Stimulated activated CD4-positive, alpha-beta T cell treated with anti-CD3 and anti-CD28 coated beads, Interleukin-2, amount 100 ng/mL, for 4 hours (primary cell): ENCODE measurements at places on chromosomes 2 and 18.

DNA sequence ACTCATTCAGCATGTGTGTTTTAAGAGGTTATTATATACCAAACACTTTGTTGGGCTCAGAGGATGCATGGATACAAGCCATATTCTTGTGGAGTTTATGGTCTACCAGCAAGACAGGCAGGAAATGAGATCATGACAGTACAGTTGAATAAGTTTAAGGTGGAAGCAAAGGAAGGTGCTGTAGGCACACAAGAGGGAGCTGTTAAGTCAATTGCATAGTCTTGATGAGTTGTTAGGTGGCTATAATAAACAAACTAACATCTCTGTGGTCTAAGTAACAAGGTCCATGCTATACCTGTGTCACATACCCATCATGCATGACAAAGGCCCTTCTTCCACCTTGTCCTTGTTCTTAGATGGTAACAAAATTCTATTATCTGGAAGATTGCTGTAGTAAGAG lies 538.3 kb downstream of the CNTNAP5 start:
- DNase-seq, result no peak

DNA sequence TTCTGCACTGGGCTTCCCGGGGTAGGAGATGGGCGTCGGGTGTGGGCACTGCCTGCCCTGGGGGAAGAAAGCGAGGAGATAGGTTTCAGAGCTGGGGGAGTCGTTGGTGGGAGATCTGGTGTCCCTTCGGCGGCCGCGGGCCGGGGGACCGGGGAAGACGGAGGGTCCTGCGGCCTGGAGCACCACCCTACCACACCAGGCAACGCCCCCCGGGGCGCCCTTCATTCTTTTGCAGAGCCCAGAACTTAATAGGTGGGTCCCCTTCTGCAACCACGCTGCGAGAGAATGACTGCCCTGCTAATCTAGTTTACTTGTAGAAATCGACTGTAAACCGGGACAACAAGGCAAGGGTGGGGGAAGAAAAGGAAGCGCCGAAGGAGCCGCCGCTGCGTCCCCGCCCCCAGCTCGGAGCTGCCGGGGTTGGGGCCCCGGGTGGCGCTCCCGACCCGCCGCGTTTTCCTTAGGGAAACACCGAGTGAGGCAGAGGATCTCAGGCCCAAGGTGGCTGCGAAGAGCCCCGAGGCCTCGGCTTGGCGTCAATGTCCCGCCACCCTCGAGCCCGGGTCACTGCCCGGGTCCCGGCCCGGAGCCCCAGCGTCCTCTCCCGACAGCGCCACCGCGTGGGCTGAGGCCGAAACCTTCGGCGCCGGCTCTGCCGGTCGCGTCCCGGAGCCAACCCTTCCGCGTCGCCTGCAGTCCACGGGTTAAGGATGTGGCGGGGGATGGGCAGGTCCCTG lies 5.4 kb upstream of the SATB2 start:
- DNase-seq, result no peak

DNA sequence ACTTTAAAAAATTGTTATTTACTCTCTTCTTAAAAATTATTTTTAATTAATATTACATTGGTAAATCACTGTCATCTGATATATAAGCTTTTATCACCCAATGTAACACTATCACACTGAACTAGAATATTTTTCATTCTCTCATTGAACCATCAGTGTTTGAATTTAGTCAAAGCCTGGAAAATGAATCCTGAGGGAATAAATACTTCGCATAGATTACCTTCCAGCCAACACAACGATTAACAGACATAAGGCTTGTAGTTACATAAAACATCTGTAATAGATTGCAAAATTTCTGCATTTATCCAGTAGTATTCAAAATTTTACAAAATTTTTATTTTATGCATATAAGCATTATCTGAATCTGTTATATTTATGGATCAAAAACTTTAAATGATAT lies 314.9 kb downstream of the ERBB4 start:
- no peak for DNase-seq

GRCh38 chr18:10754128-10754527 lies 228.3 kb downstream of the NAPG start:
- DNase-seq, result no peak

- no peak for DNase-seq
Observed at GRCh38 chr2:173101687-173102086, 26.0 kb downstream of the MAP3K20 start.

GRCh38 chr2:129765326-129765677 lies 214.2 kb upstream of the RAB6C start:
- DNase-seq, result no peak

DNA sequence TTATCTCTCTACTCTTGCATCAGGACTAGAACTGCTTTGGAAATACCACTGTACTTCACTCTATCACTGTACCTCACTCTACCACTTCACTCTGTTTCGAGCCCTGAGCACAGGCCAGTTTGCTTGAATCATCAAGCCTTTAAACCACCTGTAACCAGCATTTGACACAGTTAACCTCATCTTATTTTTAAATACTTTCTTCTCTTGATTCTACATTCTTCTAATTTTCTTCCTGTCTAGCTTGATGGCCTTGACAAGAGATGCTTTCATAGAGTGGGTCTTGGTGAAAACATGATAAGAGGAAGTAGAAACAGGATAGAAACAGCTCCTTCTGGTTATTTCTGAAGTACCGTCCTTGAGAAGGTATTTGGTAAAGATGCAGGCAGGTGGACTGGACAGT lies 78.1 kb downstream of the SPIRE1 start:
- DNase-seq, result no peak

DNA sequence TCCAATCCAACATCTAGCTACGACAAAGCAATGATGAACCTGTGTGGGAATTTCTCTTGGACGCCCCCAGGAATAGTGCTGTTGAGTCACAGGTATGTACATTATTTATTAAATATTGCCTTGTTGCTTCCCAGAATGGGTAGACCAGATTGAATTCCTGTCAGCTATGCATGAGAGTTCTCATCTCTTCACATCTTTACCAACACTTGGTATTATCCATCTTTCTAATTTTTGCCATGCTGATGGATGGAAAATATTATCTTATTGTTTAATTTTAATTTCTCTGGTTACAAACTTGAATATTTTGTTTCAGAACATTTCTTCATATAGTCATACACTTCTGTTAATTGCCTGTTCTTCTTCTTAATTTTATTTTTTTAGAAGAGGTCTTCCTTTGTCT lies 9.6 kb upstream of the RAB10 start:
- no peak for DNase-seq

- DNase-seq, result peak; percentile 16
Observed at GRCh38 chr2:16665748-16666448, at the start of gene CYRIA. Gene CYRIA (minus strand): TSS chr2:16665834. CDS start chr2:16588119, 77,715 bp downstream.

GRCh38 chr18:75378376-75379315 lies 48.9 kb downstream of the SMIM21 start:
- DNase-seq, result no peak

DNA sequence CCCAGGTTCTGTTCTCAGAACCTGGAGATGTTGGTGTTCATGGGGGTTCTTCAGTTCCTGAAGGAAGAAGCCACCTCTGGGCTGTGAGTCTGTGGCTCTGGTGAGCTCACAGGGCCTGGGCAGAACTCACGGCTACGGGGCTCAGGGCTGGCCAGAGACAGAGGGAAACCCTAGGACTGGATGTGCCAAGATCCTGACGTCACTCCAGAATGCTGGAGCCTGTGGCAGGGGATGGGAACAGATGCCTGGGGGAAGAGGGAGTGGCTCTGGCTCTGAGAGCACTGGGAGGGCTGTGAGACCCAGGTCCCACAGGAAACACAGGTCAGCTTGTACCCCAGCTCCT lies at the start of gene OTOF:
TSS of gene OTOF (minus strand) at position 214 of the 343 bp plus-strand sequence.
- no peak for DNase-seq

- DNase-seq, result no peak
Observed at GRCh38 chr18:42773870-42774269, 341.6 kb downstream of the RIT2 start.

DNA sequence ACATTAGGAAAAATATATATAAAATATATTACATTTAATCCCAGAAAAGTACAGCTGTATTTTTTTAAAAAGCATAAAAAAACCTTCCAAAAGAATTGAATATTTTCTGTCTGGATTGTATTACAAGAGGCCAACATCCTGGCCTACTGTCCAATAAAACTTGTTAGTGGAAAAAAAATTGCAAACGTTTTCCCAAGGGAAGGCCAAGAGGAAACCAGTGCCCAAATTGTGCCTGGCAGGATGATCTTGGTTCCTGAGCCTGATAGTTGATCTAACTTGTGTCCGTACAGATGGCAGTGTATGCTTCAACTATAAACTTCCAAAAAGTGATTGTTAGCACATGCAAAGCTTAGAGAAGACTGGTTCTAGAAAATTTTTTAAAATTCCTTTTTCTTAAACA lies 90.6 kb upstream of the LPIN2 start:
- DNase-seq, result no peak

- no peak for DNase-seq
Observed at GRCh38 chr2:174888146-174888545, 117.0 kb downstream of the CHN1 start.

- no peak for DNase-seq
Observed at GRCh38 chr18:41875094-41875780, 79.8 kb upstream of the PIK3C3 start.

- no peak for DNase-seq
Observed at GRCh38 chr2:102618452-102619413, 620 bp upstream of the SLC9A2 start.

GRCh38 chr2:45132551-45132950 lies 123.3 kb upstream of the SIX2 start:
- no peak for DNase-seq

- no peak for DNase-seq
Observed at GRCh38 chr18:70280007-70280925, 8.6 kb upstream of the SOCS6 start.

- DNase-seq, result no peak
Observed at GRCh38 chr2:11500702-11501303, 33.0 kb upstream of the GREB1 start.

GRCh38 chr18:6441200-6441599 lies 26.5 kb upstream of the L3MBTL4 start:
- no peak for DNase-seq

GRCh38 chr2:241844831-241845578 lies 13.7 kb downstream of the PDCD1 start:
- no peak for DNase-seq

DNA sequence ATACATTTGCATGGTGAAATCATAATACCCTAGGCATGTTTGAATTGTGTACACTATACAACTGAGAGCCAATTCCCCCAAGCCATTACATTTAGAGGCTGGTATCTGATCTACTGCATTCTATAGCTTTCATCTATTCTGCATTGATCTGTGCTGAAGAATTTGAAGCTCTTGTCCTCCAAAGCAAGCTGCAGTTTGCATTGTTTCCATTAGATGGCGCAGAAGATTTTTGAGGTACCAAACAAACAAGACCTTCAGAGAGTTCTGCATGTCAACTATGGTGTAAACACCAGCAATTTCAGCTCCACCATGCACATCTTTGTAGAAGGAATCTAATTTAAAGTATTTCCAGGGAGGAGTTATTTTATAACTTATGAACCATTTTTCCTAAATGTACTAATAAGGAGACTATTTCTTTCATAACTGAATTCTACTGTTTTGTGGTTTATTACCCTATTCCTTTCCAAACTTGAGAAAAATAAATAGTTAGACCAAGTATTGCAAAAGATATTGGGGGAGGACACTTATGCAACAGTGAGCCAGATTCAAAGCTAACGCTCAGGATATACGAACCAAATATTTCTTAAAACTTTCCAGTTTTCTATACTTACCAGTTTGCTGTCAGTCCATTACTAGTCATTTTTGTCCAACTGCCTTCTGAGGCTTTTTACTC lies 761.8 kb upstream of the ACVR2A start:
- DNase-seq, result peak; percentile 45

- DNase-seq, result no peak
Observed at GRCh38 chr2:222709191-222709891, 37.9 kb downstream of the MOGAT1 start.

DNA sequence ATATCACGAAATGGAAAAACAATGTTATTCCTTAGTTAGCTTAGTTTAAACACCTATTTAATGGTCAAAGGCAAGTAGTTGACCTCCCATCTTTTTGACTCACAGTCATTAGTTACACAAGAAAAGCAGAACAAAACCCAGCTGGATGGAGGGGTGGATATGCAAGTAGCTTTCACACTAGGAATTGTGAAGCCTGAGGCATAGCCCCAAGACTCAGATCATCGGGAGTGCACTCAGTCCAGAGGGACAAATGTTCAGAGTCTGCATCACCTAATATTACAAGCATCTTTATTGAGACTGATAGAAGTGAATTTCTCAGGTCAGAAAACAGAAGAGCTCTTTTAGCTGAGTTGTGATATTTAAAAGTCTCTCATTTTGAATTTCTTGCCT lies 15.5 kb upstream of the CPS1 start:
- no peak for DNase-seq

DNA sequence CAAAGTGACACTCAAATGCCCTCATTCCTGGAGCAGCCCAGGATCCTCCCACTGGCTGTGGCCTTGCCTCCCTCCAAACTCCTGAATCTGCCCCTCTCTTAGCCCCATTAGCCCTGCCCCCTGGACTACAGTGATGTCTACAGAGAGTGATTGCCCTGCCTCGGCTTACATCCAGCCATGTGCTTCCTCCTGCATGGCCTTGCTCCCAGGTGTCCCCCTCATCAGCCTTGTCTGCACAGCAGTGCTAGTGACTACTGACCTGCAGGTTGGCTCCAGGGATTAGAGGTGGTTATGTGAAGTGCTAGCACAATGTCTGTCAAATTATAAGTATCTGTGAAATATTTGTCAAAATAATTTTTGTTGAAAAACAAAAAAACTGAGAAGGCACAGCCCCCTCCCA lies 259.1 kb upstream of the MYT1L start:
- DNase-seq, result no peak
